Uterine smooth muscle cell (primary cell): ENCODE measurements at places on chromosomes 13 and 19. TPM values are rescaled to one million over a fixed set of nuclear protein-coding genes. Genes with fewer than 3 reads are reported as not detected.

TRPC4 gene
- total RNA-seq, result 4.2 and 4.8 TPM in 2 replicates

SULT2B1 gene
- not detected in 2 replicates for total RNA-seq

CEACAM3 gene
- not detected in 2 replicates for total RNA-seq

FPR3 gene
- total RNA-seq, result not detected in 2 replicates

NCAN gene
- total RNA-seq, result under 0.01 TPM in 1 of 2 replicates, not detected in the other

SIGLEC8 gene
- not detected in 2 replicates for total RNA-seq

BRCA2 gene
- 5.2 and 16.0 TPM in 2 replicates for total RNA-seq

CPAMD8 gene
- 0.66 and 1.5 TPM in 2 replicates for total RNA-seq

PEX11G gene
- total RNA-seq, result 3.2 and 4.1 TPM in 2 replicates

PODNL1 gene
- total RNA-seq, result under 0.01 and 1.2 TPM in 2 replicates

CNMD gene
- not detected in 2 replicates for total RNA-seq

TIMM29 gene
- 41.1 and 42.7 TPM in 2 replicates for total RNA-seq

HMG20B gene
- total RNA-seq, result 74.5 and 87.6 TPM in 2 replicates

IGSF23 gene
- not detected in 2 replicates for total RNA-seq
